Motor neuron (in vitro differentiated cells): ENCODE measurements at places on chromosomes 6 and 20. TPM values are rescaled to one million over a fixed set of nuclear protein-coding genes. Genes with fewer than 3 reads are reported as not detected.

DNA sequence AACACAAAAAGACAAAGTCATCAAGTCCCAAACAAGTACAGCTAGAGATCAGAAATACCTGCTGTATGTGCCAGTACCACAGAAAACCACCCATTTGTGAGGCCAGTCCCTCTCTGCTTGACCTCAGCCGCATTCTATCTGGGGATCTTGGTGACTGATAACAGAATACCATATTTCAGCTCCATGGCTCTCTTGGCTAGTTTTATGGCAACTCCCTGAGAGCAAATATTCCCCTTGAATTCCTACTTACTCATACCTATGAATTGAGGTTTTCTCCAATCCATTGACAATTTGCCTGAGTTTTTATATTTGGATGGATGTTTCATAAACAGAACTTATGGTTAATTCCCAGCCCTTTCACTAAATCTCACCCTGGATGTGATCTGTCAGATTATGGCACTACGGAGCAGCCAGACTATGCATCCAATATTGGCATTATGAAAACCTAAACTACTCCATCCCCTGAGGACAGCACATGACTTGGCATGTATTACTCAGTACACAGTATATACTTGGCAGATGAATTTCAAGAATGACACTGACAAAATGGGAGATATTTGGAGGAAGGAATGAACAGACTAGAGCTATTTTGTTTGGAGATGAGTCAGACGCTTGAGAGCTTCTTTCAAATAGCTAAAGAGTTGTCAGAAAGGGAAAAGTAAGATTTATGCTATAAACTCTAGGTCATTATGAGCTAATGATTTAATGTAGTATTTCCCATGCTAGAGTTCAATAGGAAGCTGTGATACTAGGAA is 95.7 kb downstream of the PRDM1 start:
- no peak for ATAC-seq

Gene FAM209B
- not detected in 2 replicates for total RNA-seq

Gene HTR1B
- 1.9 and 2.0 TPM in 2 replicates for total RNA-seq

DNA sequence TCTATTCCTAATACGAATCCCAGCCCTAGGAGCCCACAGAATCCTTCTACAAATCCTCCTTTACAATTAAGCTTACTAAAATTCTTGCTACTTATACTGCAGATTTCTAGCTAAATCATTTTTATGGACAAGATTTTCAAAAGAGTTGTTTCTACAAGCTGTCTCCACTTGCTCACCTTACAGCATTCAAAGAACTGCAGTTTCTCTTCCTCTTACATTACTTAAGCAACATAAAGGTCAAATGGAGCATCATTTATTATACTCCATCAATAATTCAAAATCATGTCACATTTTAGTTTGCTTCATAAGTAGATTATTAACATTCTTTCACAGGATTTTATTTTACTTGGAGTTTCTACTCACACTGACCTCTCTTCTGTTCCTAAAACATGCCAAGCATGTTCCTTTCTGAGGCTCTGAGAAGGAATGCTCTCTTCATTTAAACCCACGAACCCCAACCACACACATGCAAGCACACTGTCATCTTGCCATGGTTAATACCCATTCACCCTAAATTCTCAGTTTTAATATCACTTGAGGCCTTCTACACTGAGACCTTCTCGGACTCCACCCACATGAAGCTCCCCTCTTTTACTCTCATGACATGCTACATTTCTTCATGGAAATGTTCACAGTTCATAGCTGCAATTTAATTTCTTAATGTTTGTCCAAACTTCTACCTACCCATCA is 388.2 kb downstream of the TBC1D32 start:
- ATAC-seq = no peak

DNA sequence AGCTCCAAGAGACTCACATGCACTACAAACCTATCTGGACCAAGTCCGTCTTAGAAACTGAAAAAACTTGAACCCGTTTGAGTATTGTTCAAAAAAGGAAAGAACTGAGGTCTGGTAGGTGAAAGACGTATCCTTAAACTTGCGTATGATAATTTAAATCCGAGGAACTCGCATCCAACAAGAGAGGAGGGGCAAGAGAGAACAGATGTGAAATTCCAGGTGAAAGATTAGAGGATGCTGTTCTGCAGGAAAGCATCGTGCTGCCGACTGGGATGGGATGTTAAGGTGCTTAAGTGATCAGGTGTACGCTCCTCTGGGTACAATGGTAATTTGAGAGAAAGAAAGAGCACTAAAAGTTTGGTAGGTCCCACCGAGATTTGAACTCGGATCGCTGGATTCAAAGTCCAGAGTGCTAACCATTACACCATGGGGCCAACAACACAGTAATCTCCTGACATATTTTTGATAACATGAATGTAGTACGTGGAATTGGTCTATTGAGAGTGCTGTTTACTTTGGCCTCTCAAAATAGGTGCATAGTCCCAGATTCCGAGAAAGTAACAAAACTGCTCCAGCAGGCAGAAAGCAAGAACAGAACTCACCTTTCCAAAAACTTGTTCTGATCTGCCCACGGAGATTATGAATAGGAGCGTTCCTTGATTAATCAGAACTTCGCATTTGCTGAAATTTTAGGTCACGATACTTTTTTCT is 53.5 kb upstream of the BTN3A2 start:
- peak; percentile 40 for ATAC-seq

Gene OLIG3
- 0.19 and 0.33 TPM in 2 replicates for total RNA-seq

DNA sequence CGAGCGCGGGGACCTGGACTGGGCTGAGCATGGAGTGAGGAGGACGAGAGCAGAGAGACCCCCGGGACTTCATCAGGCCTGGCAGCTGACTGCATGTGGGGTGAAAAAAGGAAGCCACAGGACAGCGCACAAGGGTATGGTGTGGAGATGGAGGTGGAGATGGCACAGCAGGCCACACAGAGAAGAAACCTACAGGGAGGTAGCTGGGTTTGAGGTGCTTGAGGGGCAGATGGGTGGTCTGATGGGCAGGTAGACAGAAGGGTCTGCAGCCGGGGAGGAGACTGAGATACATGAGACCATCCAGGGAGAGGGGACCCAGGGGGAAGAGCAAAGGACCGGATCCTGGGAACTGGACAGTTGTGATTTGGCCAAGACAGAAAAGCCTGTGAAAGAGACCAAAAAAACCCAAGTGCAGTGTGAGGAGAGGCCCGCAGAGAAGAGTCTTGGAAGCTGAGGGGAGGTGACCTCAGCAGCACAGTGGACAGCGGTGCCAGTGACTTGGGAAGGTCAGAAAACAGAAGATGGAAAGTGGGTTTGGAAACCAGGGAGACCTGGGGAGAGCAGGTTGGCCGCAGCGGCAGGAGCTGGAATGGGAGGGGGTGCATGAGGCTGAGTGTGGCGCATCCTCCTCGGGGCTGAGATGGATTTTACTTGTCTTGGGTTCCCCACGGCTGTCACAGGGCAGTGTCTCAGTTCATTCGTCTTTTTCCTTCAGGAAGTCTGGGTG is 5.5 kb downstream of the HLA-DPB1 start:
- ATAC-seq = peak; percentile 9

GRCh38 chr6:110430236-110430635 is 14.9 kb upstream of the DDO start:
- no peak for ATAC-seq

GRCh38 chr6:116326996-116327395 is 43.8 kb upstream of the DSE start:
- no peak for ATAC-seq

DNA sequence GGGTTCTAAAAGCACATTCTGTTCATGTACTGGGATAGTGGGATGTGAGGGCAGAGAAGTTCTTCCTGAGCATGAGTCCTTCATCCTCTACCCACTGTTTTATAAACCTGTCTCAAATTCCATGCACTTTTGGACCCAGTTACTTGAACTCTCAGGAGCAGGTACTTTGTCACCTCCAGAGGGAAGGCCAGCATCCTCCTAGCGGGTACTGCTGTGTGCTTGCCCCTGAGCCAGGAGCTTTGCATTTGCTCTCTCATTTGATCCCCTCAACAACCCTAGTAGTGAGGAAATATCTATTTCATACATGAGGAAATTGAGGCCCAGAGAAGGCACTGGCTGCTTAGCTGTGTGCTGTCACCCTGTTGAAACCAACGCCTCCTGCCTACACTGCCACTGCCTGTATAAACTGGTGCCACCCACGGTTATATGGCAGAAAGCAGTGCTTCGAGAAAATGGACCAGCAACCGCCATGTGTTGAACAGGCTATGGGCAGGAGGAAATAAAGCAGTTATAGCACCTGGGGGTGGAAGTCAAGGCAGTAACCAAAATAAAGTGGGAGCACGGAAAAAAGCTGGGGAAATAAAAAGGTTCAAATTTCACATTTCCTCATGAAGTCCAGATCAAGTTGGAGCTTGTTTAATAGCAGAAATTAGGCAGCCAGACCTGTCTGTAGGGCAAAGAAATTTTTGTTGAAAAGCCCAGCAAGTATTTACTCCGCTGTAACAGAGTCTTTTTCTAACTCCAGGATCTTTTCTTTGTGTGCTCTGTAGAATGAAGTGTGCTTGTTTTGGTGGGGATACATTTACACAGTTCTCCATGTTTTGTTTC is 38.0 kb downstream of the KLHL31 start:
- no peak for ATAC-seq

DNA sequence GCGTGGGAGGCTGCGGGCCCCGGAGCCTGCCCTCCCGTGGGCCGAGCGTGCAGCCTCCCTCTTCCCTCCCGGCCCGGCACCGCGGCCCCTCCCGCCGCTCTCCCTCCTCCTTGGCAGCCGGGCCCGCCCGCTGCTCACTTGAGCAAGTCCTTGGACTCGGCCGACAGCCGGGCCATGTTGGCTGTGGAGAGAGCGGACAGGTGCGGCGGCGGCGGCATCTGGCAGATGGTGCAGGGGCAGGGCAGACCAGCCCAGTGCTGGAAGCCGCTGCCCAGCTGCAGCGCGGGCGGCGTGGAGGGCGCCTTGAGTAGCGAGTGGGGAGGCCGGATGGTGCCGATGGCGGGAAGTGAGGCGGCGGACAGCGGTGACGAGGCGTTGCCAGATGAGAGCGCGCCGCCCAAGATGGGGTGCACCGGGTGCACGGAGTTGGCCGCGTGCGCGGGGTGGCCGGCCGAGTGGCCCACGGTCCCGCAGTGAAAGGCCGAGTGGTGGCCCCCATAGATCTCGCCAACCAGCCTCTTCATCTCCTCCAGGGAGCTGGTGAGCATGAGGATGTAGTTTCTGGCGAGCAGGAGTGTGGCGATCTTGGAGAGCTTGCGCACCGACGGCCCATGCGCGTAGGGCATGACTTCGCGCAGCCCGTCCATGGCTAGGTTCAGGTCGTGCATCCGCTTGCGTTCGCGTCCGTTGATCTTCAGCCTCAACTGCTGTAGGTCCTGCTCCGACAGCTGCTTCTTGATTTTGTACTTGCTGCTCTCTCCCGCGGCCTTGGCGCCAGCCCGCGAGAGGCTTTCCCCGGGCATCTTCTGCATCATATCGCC is 766 bp downstream of the OLIG3 start:
- peak; percentile 25 for ATAC-seq

- ATAC-seq = no peak
Measured at GRCh38 chr6:125546841-125547251, 202.6 kb upstream of the HEY2 start.
